ENCODE measurements at places on chromosomes 3 and 15. TPM values are rescaled to one million over a fixed set of nuclear protein-coding genes. Genes with fewer than 3 reads are reported as not detected.
A peak's percentile ranks its signal among the peaks of the same experiment; 100 is the strongest.

NECTIN3 gene
- 60.7 TPM for total RNA-seq

SPINK8 gene
- total RNA-seq = not detected

SLC9A9 gene
- total RNA-seq = 3.2 TPM

MCTP2 gene
- total RNA-seq = 83.7 TPM

EFHB gene
- not detected for total RNA-seq

CKMT1A gene
- total RNA-seq = 215 TPM

CHP1 gene
- total RNA-seq = 354 TPM

SI gene
- 58.6 TPM for total RNA-seq

DNA sequence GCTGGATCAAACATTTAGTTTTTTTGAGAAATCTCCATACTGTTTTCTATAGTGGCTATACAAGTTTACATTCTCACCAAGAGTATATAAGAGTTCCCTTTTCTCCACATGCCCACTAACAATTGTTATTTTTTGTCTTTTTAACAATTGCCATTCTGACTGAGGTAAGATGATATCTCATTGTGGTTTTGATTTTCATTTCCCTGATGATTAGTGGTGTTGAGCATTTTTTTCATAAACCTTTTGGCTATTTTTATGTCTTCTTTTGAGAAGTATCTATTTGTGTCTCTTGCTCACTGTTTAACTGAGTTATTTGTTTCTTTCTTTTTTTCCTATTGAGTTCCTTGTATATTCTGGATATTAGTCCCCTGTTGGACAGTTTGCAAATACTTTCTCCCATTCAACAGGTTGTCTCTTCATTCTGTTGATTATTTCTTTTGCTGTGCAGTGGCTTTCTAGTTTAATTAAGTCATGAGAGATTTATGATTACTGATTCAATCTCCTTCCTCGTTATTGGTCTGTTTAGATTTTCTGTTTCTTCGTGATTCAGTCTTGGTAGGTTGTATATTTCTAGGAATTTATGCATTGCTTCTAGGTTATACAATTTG is 6.7 kb upstream of the RNF13 start:
- no peak for DNase-seq

DNA sequence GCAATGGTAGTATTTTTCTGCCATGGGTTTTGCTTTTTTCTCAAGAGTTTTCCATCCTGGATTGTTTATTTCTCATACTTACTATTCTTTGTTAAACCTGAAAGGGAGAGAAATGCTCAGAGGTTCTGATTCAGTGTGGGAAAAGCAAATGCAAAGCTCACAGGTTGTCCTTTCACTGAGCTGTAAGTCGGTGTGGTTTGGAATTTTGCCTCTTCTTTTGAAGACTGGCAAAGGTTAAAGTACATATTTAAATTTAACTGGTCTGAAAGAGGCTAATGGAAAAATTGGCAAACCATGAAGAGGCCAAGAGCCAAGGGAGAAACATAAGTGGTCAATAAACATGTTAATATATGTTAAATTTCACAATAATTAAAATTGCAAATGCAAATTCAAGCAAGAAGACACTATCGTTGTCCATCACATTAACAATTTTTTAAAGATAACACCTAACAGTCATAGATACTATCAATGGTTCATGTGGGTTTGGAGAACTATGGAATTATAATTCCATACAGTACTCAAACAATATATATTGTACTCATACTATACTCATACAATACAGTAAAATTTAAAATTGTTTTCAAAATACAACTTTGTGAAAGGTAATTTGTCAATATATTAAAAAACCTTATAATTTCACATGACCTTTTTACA is 246.8 kb upstream of the STT3B start:
- no peak for DNase-seq

DNA sequence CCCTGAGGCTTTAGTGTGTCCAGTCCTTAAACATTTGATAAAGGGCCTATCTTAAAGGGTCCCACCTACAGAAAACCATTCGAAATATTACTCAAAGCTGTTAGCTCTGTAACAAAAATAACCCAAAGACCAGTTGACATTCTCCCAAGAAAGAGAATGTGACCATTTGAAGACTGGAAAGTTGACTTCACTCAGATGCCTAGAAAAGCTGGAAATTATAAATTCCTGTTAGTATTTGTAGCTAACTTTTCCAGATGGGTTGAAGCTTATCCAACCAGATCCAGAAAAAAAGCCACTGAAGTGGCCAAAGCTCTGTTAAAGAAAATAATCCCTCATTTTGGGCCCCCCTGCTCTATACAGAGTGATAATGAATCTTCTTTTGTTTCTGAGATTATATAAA is 408.4 kb downstream of the PLOD2 start:
- no peak for DNase-seq

GRCh38 chr3:127394984-127395662 is 107.3 kb upstream of the PRR20G start:
- DNase-seq = no peak

- no peak for DNase-seq
These were observed 75.3 kb downstream of the NCEH1 start for GRCh38 chr3:172635588-172635987.

GRCh38 chr3:173599673-173600072 is 202.1 kb downstream of the NLGN1 start:
- no peak for DNase-seq

- no peak for DNase-seq
These were observed 70.7 kb downstream of the CD200R1L start for GRCh38 chr3:112776000-112776399.

DNA sequence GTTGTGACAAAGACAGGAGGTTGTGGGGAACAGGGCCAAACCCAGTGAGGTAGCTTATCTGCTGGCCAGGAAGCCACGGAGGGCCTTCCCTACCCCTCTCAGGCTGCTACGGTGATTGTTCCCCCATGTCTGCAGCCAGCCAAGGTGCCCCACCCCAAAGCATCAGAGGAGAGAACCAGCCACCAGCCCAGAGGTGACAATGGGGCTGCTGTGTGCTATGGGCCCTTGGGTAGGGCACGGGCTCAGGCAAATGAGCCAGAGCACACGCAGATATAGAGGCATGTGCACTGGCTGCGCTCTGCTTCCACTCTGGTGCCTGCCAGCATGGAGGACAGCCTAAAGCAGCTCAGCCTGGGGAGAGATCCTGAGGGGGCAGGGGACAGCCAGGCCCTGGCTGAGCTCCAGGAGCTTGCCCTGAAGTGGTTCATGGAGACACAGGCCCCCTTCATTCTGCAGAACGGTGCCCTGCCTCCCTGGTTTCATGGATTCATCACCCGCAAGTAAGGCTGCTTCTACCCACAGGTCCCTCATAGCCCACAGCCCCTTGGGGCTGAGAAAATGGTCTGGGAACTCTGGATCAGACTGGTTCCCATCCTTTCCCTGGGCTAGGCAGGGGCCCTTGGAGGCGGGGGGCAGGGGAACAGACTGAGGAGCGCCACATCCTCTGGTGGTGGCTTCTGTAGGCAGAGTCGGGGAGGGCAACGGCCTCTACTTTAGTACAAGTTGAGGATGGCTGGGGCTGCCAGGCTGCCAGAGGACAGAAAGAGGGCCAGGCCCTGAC is at the start of gene SH2D7:
Gene SH2D7 (plus strand): TSS at position 301 of the 781 bp plus-strand sequence. CDS start 24 bp downstream, at position 325.
- no peak for DNase-seq

DNA sequence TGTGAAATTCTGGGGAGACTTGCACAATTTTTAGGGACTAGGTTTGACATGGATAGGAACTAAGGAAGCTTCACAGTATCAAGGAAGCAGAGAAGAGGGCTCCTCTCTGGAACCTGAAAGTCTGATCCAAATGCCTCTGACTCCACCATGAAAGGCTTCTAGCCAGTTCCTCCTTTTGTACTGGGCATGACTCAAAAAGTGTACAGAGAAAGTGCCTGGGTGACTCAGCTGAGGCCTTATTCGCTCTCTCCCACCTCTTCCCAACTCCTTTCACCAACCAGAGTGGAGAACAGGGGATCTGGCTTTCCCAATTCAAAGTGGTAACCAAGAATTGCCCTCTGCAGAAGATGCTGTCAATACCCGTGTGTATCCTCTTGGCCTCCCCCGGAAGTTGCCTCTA is 342.9 kb upstream of the PROK2 start:
- DNase-seq = no peak

- DNase-seq = no peak
These were observed 42.9 kb upstream of the TSC22D2 start for GRCh38 chr3:150365132-150365604.

GRCh38 chr15:33091983-33092693 is 102.4 kb downstream of the FMN1 start:
- DNase-seq = peak; percentile 60

GRCh38 chr15:74396146-74396438 is 28.6 kb upstream of the CYP11A1 start:
- DNase-seq = no peak

Measured in mucosa of descending colon (tissue), 3 donors.